ENCODE measurements at places on chromosomes 13 and 19. TPM values are rescaled to one million over a fixed set of nuclear protein-coding genes. Genes with fewer than 3 reads are reported as not detected.

TPRX2 gene
- not detected for total RNA-seq

CCDC97 gene
- 19.6 TPM for total RNA-seq

SULT2A1 gene
- total RNA-seq, result not detected

SOX1 gene
- 0.13 TPM for total RNA-seq

- no peak for DNase-seq
These were observed 1248.9 kb downstream of the SLITRK5 start for GRCh38 chr13:88919970-88920628.

GRCh38 chr19:14437578-14438140 is 4.6 kb downstream of the PKN1 start:
- no peak for DNase-seq

DNA sequence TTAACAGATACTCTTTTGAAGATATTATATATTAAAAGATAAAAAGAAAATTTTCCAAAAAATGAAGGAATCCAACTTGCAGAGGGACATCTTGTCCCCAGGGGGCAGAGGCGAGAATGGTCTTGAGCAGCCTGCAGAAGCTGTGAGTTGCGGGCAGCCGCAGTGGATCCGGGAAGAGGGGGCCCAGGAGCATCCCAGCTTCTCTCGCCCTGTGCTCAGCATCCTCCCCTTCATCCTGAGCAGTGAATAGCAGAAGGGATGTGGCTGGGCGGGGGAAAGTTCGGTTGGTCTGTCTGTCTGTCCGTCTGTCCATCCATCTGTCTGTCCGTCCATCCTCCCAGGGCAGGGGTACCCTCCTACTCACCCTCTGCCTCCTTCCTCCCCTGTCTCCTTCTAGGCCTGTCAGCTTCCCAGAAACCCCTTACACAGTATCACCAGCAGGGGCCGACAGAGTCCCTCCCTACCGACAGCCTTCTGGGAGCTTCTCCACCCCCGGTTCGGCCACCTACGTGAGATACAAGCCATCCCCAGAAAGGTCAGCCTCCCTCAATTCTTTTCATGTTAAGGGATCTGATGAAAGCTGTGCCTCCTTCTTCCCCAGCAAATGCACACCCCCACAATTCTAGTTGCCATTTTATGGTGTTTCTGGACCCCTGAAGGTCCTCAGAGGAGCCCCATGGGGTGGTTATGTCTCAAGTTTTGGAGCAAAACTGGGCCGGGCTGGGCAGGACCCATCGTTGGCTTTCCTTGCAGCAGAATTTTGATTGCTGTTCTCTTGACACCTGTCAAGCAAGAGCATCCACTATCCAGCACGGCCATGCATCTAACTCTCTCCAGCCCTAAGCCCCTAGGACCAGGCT is 81.6 kb downstream of the DPF1 start:
- DNase-seq, result peak; percentile 54

DNA sequence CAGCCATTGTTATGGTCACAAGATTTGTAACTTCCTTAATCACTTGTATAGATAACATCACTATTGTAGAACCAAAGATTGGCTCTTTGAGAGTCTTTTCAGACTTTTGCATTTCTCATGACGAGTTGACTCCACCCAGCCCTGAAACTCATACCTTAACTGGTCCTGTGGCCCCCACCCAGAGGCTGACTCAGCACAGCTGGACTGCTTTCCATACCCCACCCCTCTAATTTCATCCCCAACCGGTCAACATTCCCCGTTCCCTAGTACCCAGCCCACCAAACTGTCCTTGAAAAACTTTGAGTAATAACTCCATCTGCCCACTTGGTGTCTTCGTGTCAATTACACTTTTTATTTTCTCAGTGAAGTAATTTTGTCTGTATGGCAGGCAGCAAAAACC is 32.1 kb upstream of the SLITRK1 start:
- no peak for DNase-seq

DNA sequence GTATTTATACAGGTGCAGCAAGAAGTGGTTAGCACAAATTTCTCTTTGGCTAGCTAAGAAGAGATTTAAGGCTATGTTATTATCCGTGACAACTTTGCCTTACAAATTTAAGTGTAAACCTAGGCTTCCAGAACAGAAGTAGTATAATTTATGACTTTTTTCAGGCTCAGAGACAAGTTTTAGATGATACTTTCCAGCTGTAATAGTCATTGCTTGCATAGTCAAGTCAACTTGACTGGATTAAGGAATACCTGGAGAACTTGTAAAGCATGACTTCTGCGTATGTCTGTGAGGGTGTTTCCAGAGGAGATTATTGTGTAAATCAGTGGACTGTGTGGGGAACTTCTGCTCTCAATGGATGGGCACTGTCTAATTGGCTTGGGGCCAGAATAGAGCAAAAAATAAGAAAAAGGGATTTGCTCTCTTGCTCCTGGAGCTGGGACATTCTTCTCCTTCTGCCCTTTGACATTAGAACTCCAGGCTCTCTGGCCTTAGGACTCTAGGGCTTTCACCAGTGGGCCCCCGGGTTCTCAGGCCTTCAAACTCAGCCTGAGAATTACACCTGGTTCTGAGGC is 33.0 kb downstream of the CYSLTR2 start:
- no peak for DNase-seq

DNA sequence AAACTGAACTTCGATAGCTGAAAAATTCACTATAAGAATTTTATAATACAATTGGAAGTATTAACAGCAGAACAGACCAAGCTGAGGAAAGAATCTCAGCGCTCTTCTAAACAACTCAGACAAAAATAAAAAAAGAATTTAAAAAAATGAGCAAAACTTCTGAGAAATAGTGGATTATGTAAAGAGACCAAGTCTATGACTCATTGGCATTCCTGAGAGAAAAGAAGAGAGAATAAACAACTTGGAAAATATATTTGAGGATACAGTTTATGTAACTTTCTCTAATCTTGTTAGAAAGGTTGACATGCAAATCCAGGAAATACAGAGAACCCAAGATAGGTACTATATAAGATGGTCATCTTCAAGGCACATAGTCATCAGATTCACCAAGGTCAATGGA is 25.4 kb downstream of the SLC25A15 start:
- no peak for DNase-seq

- DNase-seq, result peak; percentile 95
These were observed 13.6 kb downstream of the CCDC97 start for GRCh38 chr19:41323430-41324125.

Measured in lower leg skin (tissue), 4 donors.